ENCODE measurements at places on chromosomes 2 and 18.
A peak's percentile ranks its signal among the peaks of the same experiment; 100 is the strongest.

- DNase-seq = no peak
Observed at GRCh38 chr18:11162889-11163288, 13.5 kb upstream of the PIEZO2 start.

- DNase-seq = peak; percentile 41
Observed at GRCh38 chr2:20050646-20051531, 539 bp downstream of the LAPTM4A start.

GRCh38 chr2:221810245-221810644, 238.1 kb upstream of the EPHA4 start:
- no peak for DNase-seq

DNA sequence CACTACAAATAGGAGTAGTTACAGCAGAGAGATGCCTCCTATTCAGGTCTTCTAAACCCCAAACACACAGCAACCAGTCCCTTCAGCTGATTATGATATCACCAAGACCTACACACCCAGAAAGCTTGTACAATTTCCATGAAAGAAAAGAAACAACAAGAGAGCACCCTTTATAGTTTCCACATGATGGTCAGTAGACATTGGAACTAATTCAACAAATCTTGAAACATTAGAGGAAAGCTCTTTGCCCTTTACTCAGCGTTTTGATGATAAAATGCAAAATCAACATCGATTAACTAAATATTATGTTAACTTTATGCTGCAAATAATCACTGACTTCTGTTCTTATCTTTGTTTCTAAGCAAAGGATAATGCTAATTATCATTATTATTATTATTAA, 393.6 kb upstream of the ID2 start:
- no peak for DNase-seq

DNA sequence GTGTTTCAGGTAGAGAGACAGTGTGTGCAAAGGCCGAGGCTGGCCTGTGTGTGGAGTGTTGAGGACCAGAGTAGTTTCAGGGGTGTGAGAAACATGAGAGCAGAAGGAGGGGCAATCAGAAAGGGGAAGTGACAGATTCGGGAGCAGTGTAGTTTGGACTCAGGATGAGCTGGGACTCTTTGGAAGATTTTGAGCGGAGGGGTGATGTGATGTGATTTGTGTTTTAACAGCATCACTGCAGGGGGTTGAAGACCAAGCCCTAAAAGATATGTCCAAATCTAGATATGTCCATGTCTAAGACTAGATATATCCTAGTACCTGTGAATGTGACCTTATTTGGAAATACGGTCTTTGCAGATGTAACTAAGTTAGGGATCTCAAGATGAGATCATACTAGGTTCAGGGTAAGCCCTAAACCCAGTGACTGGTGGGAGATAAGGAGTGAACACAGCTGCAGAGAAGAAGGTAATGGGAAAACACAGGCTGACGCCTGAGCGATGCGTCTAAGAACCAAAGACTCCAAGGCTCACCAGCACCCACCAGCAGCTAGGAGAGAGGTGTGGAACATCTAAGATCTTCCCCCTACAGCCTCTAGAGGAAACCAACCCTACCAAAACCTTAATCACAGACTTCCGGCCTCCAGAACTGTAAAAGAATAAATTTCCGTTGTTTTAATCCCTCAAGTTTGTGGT, 38.5 kb upstream of the MYO3B start:
- no peak for DNase-seq

GRCh38 chr2:211837706-211838105, 700.9 kb downstream of the ERBB4 start:
- DNase-seq = no peak

- DNase-seq = no peak
Observed at GRCh38 chr18:37570336-37570930, 4.8 kb upstream of the CELF4 start.
